ENCODE measurements at places on chromosomes 6 and 20. TPM values are rescaled to one million over a fixed set of nuclear protein-coding genes. Genes with fewer than 3 reads are reported as not detected.
A peak's percentile ranks its signal among the peaks of the same experiment; 100 is the strongest.

Gene NKAIN4
- polyA plus RNA-seq, result not detected

GRCh38 chr6:10398446-10399218, 16.2 kb downstream of the TFAP2A start:
- no peak for DNase-seq

Gene PERP
- 2.8 TPM for polyA plus RNA-seq

DNA sequence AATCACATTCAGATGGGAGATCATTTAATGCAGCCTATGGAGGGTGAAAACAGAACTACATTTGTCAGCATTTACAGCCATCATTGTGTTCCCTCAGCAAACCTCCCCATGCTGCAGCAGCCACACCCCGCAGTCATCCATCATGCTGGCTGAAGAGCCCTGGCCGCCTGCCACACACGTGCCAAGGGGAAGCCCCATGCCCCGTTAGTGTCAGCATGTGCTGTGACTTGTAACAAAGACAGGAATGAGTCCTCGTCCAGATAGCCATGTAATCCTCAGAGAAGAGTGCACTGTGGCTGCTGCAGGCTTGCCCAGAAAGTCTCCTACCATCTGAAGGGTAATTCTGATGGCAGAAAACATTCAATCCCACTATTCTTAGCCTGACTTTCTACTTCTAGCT, 1097.8 kb downstream of the KIF16B start:
- peak; percentile 49 for DNase-seq

GRCh38 chr6:147503587-147503986, 4.9 kb upstream of the SAMD5 start:
- no peak for DNase-seq

Gene ZSCAN26
- polyA plus RNA-seq, result 6.4 TPM

DNA sequence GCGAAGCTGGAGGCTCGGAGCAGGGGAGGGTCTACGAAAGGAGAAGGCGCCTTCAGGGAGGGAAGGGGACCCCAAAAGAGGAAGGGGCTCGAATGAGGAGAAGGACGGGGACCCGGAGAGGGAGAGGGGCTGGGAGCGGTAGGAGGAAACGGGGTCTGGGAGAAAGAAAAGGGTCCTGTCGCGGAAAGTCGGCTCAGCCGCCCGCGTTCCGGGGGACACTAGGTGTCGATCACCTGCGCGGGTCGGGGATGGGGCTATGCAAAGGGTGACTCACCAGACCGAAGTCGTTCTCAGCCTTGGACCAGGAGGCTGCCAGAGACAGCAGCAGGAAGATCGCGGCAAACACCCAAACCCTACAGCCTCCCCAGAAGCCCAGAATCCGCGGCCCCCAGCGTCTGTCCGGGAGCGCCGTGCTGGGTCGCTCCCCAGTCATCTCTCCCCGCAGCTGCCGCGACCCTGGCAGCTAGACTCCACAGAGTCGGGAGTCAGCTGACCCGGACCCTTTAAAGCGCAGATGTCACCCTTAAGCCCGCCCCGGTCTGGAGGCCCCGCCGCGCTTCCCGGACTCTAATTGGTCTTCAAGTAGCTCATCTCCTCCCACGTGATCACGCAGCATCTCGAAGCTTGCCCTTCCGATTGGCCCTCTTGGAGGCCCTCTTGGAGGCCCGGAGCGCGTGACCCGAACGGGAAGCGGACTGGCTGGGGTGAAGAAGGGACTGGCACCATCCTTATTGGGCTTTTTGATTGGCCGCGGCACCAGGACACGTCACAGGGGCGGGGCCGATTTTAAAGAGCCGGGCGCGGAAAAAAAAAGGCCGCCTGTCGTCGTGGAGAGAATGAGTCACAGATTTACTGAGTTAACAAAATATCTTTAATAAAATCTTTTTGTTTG, at the start of gene NEU1:
TSS of gene NEU1 (minus strand) at position 478 of the 892 bp plus-strand sequence. CDS start at position 433, 45 bp downstream.
- DNase-seq, result peak; percentile 100

GRCh38 chr6:143270026-143270425, 180.5 kb downstream of the ADAT2 start:
- DNase-seq, result no peak

Gene WFDC6
- polyA plus RNA-seq, result not detected

DNA sequence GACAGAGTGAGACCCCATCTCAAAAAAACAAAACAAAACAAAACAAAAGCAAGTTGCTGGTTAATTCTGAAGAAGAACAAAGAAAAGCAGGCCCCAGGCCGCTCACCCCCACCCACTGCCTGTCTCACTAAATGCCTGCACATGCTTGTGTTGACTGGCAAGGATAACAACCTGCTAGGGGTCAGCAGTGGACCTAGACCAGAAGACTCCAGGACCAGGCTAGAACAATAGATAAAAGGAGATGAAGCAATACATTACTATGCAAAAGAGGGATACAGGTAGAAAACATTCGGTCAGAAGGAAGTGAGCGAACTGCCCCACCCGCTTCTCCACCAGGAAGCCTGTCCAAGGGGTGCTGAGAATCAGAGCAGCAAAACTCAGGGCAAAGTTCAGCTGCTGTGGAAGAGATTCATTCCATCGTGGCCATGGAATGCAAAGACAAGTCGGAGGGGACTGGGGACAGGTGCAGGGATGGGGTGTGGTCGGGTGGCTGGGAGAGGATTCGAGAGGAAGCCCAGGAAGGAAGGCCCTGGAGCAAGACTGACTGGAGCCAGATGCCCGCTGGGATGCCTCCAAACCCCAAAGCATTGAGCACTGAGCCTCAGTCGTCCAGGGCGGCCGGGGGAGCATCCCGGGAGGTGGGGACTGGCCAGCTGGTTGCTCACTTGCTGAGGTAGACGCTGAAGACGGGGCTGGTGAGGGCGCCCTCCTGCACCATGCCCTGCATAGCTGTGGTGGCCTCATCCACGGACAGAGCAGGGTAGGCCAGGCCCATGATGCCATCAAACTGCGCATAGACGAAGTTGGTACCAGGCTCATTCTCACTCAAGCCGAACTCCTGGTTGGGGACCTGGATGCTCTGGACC, 5.3 kb downstream of the PGC start:
- peak; percentile 16 for DNase-seq

GRCh38 chr6:44696099-44696498, 308.6 kb downstream of the CDC5L start:
- DNase-seq, result no peak

DNA sequence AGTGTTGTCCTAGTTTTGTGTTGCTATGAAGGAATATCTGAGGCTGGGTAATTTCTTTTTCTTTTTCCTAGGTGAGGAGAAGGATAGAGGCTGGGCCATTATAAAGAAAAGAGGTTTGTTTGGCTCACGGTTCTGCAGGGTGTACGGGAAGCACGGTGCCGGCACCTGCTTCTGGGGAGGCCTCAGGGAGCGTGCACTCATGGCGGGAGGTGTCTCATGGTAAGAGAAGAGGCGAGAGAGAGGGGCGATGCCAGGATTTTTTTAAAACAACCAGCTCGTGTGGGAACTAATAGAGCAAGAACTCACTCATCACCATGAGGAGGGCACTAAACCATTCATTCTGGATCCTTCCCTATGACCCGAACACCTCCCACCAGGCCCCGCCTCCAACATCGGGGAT, 14.2 kb upstream of the NPBWR2 start:
- no peak for DNase-seq

DNA sequence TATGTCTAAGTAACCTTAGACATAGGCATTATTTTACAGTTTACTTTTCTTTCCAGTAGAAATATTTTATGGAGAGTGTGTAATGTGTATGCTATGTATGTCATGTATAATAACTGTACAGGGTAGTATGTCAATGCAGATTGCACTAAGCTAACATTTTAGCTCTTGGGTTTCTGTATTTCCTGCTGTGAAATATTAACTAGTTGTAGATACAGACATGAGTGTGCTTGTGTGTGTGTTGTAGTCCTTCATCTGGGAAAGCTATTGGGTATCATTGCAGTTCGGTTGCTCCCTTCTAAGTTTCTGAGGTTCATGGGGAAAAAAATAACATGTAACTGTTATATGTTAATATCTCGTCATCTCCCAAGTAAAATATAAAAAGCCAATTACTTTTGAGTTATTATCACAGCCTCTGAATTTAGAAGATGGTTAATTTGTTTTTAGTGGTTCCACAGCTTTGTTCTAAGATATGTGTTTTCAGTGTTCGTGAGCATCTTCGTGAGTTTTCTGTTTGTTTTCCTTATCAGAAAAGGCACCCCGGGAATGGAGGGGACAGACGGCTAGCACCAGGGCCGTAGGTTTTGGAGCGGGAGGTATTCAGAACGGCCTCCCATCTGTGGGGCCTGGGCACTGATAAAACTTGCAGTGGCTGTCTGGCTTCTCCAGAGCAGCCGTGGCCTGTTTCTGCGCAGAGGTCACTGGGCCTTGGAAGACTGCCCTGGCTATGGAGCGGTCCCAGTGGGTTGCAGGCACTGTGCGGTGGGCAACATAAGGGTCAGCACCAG, 215.0 kb downstream of the ARID1B start:
- DNase-seq, result no peak

- no peak for DNase-seq
These were observed 160.8 kb downstream of the CDC5L start for GRCh38 chr6:44548319-44548718.

DNA sequence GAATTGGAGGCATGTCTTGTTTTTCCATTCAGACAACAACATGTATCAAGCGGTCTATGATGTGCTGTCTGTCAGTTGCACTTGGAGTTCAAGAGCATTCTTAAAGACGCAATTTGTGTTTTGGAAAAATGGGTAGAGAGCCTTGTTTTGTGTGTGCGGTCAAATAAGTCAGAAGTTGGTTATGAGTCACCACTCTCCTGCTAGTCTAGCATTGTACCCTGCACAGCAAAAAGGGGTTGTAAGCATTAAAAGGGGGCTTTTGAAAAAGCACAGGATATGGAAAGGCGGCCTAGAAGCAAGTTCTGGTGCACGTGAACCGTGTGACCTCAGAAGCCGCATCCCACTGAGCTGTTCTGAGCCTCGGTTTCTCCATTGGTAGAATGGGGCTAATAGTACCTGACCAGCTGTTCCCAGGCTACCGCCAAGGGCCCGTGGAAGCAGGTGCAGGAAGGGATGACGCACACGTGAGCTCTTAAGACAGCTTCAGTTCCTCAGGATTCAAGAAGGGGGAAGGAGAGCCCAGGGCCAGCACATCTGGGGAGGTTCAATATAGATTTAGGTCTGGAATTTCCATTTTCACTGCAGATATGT, 61.6 kb upstream of the SNX9 start:
- DNase-seq, result no peak

DNA sequence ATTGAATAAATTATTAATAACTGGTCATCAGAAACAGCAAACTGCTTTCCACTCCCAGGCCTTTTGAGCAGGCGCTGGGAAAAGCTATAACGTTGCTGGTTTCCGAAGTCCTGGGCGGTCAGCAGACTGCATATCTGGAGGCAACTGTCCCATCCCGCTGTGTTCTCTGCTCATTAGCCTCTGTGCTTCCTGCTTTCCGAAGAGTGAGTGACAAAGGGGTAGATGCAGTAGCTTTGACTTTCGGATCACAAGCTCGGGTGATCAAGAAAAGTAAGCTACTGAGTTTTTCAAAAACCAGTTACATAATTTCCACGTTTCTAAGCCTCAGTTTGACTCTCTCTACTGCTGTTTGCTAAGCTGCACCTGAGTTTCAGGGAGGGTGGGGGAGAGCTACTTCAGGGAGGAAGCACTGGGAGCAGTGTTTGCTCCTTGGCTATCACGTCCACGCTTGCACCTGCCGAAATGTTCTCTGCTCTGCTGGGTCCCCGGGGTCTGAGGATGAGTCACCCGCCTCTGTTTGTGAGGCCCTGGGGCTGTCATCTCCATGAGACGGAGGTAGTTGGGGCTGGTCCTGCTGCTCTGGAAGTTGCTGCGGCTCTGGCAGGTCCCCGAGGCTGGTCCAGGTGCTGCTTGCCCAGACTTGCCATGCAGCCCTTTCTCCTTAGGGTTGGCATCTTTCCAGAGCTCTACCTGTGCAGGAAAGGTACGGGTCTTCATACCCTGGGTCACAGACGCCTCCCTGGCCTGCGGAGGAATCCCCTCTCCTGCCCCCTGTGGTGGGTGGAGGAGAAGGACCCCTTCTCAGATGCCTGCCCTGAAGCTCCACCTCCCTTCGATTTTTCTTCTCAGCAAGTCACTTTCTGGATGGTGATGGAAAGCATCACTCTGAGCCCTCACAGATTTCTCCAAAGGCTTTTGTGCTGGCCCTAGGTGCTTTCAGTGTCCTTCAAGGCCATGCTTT, 220.0 kb downstream of the QKI start:
- no peak for DNase-seq

GRCh38 chr20:62651285-62652021, 9.2 kb downstream of the SLCO4A1 start:
- peak; percentile 61 for DNase-seq

DNA sequence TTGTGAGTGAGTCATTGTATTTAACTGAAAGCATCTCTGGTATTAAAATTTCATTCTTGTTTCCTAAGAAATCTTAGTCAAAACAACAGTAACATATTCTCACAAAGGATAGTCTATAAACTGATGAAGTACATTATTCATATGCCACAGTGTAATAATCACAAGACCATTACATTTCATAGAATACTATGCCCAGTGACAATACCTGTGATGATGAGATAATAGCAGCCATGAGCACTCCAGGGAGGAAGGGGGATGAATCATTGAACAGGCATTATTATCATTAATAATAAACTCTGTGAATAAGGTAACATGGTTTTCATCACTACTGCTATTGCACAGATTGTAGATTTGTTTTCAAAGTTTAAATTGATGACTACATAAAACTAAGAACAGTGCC, 667.9 kb downstream of the EPM2A start:
- DNase-seq, result no peak

Gene TRIM15
- not detected for polyA plus RNA-seq

- no peak for DNase-seq
These were observed 770 bp downstream of the TCF19 start for GRCh38 chr6:31158863-31159855.

- DNase-seq, result no peak
These were observed 1.4 kb downstream of the TEAD3 start for GRCh38 chr6:35495258-35496035.

- DNase-seq, result no peak
These were observed 78.6 kb downstream of the MDGA1 start for GRCh38 chr6:37618916-37619590.

DNA sequence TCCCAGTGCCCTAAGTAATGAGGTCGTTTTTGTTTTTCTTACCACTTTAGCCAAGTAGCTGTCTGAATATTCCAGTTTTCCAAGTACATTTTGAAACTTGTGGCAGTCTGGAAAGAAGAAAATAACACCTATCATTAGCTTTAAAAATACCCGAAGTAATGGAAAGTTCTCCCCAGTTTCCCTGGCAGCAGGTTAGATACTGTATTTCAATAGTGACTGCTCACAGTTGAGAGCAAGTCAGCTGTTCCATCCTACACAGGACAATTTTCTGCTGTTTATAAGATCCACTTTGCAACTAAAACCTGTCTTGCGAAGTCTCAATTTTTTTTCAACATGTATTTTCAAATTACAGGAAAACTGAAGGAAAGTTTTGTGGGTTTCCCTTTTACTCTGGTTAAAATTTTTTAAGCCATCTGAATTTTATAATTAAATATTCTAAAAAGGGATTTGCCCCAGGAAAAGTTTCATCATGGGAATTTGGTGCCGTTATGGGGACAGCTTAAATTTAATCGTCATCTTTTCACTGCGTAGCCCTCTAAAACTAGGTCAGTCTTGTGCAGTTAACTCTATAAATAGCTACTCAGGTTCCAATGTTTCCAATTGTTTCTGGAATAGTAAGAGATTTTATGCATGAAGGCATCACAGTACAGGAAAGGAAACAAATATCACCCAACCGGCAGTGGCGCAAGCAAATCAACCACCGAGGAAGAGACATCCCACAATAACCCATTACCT, 96.9 kb downstream of the MBOAT1 start:
- no peak for DNase-seq

- DNase-seq, result no peak
These were observed 31.3 kb downstream of the AKIRIN2 start for GRCh38 chr6:87670707-87671106.

- DNase-seq, result no peak
These were observed 143.9 kb downstream of the BCAS1 start for GRCh38 chr20:53926428-53927028.

- DNase-seq, result no peak
These were observed 20.8 kb downstream of the RRBP1 start for GRCh38 chr20:17661121-17661744.

All from psoas muscle (tissue), 8 donors.